ENCODE measurements at places on chromosomes 11 and 22.

GRCh38 chr22:49205483-49205800 lies 622.2 kb downstream of the BRD1 start:
- DNase-seq = no peak

GRCh38 chr22:39943337-39943736 lies 16.9 kb upstream of the TMA7B start:
- no peak for DNase-seq

DNA sequence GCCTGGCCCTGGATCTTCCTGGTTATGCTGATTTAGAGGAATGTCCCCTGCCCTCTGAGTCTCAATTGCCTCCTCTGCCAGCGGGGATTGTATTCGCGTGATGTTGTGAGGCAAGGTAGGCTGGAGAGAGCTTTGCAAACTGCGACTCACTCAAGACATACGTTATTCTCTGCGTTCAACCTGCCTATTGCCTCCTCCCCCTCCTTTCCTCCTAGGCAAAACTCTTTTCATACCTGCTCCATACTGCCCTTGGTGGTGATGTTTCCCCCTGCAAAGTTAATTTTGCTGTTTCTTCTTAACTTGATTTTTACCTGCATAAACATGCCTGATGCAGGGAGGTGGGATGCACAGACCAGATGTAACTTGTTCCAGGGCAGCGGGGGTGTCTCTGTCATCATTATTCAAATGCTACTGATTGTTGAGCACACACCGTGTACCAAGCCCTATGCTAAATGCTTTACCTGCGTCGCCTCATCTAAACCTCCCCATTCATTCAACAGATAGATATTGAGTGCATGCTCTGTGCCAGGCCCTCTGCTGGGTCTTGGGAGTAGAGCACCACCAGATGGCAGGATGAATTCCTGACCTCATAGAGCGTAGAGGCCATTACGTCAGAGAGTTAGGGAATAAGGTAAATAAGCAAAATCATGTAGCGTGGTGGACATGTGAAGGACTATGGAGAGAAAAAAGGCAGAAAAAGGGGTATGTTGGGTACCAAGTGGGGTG lies 29.0 kb downstream of the SGSM1 start:
- DNase-seq = no peak

DNA sequence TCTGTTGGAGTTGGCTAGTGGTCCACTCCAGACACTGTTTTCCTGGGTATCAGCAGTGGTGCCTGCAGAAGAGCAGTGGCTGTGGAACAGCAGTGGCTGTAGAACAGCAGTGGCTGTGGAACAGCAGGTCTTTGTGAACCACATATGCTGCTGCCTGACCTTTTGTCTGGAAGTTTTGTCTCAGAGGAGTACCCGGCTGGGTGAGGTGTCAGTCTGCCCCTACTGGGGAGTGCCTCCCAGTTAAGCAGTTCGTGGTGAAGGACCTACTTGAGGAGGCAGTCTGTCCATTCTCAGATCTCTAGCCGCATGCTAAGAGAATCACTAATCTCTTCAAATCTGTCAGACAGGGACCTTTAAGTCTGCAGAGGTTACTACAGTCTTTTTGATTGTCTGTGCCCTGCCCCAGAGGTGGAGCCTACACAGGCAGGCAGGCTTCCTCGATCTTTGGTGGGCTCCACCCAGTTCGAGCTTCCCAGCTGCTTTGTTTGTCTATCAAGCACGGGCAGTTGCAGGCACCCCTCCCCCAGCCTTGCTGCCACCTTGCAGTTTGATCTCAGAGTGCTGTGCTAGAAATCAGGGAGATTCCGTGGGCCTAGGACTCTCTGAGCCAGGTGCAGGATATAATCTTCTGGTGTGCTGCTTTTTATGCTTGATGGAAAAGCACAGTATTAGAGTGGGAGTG lies 89.1 kb upstream of the TRIM48 start:
- no peak for DNase-seq

DNA sequence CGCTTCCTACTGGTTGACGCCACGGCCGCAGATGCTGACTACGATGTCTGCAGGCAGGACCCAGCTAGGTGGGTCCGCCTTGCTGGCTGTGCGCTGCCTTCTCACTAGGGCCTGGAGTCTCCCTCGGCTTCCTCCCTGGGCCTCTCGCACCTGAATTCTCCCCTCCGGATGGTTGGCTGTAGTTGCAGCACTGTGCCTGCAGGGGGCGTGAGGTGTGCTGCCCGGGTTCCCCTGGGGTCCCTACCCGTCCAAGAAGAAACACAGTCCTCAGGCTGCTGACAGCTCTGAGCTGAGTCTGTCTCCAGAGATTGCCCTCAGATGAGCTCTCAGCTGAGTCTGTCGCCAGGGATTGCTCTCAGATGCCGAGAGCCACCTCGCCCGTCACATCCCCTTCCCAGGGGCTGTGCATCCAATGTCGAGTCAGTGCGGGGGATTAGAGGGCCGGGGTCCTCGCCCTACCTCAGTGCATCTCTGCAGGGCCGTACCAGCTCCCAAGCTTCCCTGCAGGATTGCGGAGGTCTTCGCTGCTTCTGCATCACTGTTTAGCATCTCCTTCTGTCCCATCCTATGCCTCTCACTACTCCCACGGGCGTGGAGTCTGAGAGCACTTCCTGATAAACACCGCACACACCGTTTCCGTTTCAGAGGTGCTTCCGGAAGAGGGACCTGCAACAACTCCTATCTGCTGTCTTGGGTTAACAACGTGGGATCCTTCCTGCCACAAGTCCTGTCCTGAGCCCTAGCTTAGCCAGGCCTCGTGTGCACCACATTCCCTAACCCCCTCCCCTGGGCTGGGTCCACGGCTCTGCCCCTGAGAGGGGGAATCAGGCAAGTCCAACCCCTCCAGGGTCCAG lies 196.9 kb downstream of the CSNK2A3 start:
- no peak for DNase-seq

Measured in HS-5 (cell line).